ENCODE measurements at places on chromosomes 5 and 9.

DNA sequence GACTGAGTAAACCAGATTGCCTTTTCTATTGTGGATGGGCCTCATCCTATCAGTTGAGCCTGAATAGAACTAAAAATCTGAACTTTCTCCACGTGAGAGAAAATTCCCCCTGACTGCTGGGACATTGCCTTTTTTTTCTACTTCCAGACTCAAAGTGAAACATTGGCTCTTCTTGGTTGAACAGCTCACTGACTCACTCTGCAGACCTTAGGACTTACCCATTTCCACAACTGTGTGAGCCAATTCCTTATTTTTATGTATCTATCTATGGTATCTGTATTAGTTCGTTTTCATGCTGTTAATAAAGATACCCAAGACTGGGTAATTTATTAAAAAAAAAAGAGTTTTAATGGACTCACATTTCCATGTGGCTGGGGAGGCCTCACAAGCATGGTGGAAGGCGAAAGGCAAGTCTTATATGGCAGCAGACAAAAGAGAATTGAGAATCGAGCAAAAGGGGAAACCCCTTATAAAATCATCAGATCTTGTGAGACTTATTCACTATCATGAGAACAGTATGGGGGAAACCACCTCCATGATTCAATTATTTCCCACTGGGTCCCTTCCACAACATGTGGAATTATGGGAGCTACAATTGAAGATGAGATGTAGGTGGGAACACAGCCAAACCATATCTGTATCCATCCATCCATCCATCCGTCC, 306.7 kb upstream of the SLC24A2 start:
- DNase-seq = no peak

DNA sequence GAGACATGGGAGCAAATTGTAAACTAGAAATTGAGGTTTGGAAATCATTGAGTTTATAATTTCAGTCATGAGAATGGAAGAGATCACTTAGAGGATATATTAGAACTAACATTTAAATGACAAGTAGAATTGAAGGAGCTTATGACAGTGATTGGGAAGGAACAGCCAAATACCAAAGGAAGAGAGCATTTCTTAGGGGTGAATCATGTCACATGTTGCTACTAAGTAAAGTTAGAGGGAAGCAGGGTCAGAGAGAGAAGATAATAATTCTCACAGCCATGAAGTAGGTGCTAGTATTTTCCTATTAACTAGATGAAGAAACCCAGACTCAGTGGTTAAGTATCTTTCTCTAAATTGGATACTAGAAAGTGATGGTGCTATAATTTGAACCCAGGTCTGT, 59.3 kb downstream of the COMMD10 start:
- no peak for DNase-seq

DNA sequence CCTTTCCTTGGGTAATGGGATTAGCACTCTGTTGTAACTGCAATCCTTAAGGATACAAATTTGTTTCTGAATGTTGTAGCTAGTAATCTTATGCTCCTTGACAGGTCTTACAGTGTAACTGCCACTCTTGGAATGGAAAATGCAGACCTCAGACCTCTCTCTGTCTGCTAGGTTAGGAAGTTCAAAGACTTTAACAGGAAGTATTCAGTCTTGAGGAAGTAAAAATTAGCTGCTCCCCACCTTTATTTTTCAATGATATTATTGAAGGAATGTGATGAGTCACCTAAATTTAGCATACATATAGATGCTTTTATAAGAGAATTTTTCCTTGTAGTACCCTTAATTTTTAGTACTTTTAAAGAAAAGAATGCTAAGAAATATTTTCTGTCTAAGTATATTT, 71.5 kb downstream of the PAM start:
- no peak for DNase-seq

DNA sequence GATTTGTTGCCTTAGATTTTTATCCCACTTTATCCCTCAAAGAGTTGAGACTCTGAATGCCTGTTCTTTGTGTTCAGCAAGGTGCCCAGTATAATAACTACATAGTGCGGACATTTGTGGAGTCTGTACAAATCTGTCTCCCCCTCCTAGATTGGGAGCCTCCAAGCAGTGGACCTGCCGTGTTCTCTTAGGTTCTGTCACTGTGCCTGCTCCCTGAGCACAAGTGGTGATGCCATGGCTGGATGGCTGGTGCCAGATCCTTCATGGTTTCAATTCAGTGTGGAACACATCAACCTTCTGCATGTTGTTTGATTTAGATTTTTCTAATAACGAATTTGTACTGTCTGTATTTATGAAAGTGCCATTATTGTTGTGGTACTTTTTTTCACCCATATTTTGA, 292.9 kb downstream of the CD180 start:
- no peak for DNase-seq

DNA sequence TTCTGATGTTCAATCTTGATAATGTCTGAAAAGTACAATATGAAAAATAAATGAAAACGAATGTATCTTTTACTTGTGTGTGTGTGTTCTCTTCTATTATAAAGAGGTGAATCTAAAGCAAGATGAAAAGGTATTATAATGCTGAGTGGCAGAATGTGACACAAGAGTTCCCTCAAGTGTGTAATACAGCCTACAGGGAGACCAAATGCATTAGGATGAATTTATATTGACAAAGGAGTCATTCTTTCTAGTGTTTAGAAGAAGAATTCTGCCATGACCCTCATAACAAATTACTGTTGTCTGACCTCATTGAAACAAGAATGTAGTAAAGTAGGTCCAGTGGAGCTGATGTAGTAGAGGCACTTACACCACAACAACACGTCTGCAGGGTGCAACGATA, 1119.0 kb upstream of the CDH10 start:
- no peak for DNase-seq

- no peak for DNase-seq
Observed at GRCh38 chr9:83182071-83182470, 119.1 kb upstream of the RASEF start.

GRCh38 chr5:101675510-101676219, 620.4 kb downstream of the SLCO4C1 start:
- no peak for DNase-seq

GRCh38 chr5:134328619-134329018, 38.4 kb downstream of the CDKL3 start:
- no peak for DNase-seq

DNA sequence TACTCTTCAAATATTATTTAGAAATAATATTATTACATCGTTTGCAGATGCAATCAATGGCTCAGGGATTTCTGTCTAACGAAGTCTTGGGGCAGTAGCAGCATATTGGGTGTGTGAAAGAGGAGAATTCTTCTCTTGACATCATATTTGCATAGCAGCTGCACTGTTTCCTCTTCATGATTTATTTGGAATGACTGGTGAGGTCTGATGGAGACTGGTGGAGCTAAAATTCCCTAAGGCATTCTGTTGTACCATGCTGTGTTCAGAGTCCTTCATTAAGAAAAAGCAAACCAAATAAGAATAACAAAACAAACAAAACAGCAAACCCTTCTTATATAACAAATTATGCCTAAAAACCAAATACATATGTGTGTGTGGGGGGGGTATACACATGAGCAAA, 177.6 kb downstream of the DIRAS2 start:
- no peak for DNase-seq

- DNase-seq = no peak
Observed at GRCh38 chr5:151101151-151101550, 20.3 kb upstream of the TNIP1 start.

GRCh38 chr5:159907689-159908590, 8.3 kb upstream of the ADRA1B start:
- no peak for DNase-seq

- no peak for DNase-seq
Observed at GRCh38 chr5:172347496-172348052, 64.0 kb upstream of the UBTD2 start.

- no peak for DNase-seq
Observed at GRCh38 chr5:132104556-132104955, 31.0 kb downstream of the CSF2 start.

GRCh38 chr5:65475895-65476294, 5.8 kb downstream of the ADAMTS6 start:
- DNase-seq = no peak

DNA sequence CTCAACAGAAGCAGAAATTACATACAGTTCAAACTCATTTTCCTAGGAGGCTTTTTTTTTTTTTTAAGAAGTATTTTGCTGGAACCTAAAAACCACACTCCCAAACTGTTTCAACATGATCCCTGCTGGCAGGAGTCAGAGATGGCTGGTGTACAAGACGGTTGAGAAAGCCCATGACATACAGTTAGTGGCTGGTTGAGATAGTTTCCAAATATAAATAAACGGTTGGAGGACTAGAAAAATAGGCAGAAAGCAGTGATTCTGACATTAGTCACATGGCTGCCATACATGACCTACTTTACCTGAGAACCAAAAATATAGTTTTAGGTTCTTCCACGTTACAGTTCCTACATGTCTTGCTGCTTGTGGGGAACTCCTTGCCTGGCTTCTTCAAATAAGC, 31.7 kb upstream of the BASP1 start:
- no peak for DNase-seq

DNA sequence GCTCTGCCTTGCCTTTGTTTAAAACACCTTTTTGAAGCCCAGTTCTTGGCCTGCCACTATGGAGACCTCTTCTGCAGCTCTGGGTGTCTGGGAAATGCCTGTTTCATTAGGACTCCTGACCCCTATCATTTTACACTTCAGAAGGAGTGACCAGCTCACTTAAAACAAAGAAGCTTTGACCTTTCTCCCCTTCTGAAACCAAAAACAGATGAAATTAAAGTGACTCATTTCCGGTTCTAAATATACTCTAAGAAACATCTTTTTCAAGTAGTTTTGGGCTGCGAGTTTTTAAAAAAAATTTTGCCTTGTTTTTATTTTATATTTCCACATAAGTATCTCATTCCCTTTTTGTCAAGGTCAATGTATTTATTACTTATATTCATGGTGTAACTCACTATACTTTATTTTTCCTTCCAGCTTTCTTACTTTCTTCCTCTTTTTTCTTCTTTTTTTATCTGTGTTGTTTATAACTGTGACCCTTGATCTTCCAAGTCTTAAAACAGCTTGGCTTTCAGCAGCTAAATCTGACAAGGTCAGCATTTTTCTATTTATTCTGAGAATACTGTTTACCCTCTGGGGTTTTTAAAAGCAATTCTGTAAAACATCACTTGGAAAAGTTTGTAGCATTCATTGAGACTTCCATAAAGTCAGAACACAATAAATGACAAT, 672.9 kb downstream of the NR2F1-AS1 start:
- no peak for DNase-seq

GRCh38 chr9:124593200-124593599, 86.0 kb upstream of the NR5A1 start:
- no peak for DNase-seq

DNA sequence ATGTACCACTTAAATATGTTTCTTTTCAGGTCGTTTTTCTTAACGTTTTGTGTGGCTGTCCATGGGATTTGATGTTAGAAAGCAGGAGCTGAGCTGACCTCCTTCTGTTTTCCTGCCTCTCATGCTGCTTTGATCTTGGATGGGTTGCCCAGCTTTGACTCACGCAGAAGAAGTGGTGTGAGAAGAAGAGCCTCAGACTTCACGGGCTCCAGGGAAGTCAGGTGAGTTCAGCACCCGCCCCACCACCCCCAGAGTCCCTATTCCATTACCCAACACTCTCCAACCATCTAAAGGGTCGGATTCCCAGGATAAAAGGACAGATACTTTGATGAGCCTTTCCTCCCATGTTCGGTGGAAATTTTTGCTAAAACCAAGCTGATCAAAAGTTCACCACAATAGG, 373.4 kb downstream of the IRX2 start:
- DNase-seq = no peak

- DNase-seq = peak; percentile 16
Observed at GRCh38 chr9:96317335-96317980, 15.5 kb upstream of the HSD17B3 start.

DNA sequence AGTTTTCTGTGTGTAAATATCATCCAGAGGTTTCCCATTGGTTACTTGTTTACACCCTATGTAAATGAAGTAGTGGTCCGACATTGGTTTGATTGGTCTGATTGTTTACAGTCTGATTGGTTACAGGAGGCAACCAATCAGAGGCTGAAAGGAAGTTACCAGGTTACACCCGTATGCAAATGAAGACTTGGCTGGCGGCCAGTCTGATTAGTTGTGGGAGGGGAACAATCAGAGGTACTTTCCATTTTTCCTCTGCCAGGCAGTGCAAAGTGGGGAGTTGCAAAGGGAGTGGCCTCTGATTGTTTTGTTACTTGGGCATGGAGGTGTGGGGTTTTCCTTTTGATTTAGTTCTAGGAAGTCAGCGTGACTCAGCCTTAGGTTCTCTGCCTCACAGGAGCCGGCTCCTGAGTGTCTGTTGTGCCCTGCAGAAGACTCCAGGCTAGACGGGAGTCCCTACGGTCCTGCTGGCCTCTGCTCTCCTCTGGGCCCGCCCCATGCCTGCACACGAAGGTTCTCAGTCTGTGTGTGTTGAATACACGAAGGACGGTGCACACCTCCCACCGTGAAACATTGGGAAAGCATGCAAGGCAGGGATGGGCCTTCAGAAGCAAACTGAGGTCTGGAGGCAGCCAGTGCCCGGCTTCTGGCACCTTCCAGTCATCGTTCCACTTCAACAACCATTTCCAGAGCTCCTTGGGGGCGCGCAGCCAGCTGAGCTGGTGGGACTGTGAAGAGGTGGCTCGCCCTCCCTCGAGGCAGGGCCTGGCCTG, 42.9 kb downstream of the OLFM1 start:
- DNase-seq = no peak

GRCh38 chr9:128633601-128634000, 23.0 kb downstream of the DYNC2I2 start:
- DNase-seq = no peak

- DNase-seq = no peak
Observed at GRCh38 chr5:150302301-150303069, at the start of gene ARSI. Gene ARSI (minus strand): TSS chr5:150302905. CDS start chr5:150302373, 532 bp downstream.

DNA sequence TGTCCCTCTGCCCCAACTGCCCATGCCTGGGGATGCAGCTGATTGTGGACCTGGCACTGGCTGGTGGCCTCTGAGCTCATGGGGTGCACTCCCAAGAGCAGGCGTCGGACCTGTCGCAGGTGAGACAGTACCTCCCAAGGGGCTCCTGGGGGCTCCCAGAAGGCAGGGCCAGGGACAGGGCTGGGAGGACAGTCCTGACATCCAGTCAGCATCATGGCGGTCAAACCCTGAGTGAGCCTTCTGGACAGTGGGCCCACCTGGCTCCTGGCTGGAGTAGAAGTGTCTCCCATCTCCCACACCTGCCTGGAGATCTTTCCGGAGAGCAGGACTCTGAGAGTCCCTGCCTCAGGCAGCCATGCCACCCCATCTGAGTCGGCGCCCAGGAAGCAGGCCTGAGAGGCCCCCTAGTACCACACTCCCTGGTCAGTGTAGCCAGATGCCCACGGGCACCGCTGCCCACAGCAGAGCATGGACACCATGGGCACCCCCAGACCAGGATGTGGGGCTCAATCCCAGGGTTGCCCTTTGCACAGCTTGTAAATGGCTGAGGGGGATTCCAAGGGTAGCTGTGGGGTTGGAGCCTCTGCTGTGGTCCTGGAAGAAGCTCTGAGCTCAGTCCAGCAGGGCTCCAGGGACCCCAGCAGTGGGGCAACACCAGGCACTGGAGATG, 6.6 kb downstream of the LCN9 start:
- no peak for DNase-seq

- DNase-seq = no peak
Observed at GRCh38 chr5:14718778-14719177, 54.3 kb downstream of the OTULIN start.

- DNase-seq = no peak
Observed at GRCh38 chr5:166551384-166551783, 1740.1 kb upstream of the WWC1 start.

GRCh38 chr5:178866946-178867345, 7.2 kb downstream of the ZNF354B start:
- DNase-seq = no peak

- DNase-seq = no peak
Observed at GRCh38 chr5:134063188-134063820, 51.2 kb upstream of the TCF7 start.

All from activated CD4-positive, alpha-beta T cell treated with anti-CD3 and anti-CD28 coated beads, Interleukin-2, amount 50 U/mL, for 1 hour (primary cell).